NCI-H524 (cell line): ENCODE measurements at places on chromosomes 11 and 22.

DNA sequence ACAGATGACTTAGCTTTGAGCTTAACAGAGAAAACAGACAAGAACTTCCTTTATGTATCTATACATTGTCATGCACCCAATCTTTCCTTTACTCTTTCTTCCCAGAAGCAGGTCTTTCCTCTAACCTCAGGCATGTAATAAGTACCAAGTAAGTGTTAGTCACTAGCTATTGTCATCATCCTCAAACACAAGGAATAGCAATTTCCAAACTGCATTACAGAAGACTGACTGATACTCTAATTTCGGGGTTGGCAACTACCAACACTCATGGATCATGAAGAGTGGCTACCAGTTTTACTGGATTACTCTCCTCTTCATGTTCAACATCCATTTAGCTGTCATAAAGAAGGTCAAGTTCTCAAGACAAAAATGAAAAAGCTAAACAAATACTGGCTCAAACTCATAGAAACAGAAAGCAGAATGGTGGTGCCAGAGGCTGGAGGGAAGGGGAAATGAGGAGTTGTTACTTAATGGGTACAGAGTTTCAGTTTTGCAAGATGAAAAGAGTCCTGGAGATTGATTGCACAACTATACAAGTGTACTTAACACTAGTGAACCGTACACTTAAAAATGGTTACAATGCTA, 111.6 kb downstream of the SIK3 start:
- no peak for DNase-seq

- DNase-seq: no peak
Observed at GRCh38 chr11:71263386-71263785, 11.0 kb upstream of the SHANK2 start.

DNA sequence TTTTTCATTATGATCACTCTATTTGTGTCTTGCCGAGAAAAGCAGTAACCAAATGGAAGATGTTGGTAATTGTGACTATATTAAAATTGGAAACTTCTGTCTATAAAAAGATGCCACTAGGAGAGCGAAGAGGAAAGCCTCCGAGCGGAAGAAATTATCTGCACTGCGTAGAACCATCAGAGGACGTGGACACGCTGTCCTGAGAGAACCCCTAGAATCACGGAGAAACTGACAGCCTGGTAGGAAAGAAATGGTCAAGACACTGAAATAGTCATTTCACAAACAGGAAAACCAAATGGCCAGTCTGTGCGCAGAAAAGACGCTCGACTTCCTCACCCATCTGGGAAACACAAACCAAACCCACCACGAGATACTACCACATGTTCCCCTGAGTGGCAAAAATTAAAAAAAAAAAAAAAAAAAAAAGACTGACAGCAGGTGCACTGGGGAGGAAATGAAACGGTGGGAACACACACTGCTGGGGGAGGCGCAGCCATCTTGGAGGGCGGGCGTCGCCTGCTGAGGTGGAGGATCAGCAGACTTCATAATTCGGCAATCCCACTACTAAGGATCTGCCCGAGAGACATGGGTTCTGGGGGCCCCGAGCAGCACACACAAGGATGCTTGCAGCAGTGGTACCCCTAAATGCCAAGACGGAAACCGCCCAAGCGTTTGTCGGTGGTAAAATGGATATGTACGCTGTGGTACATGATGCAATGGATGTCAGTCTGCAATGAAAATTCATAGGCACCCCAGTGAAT, 21.3 kb downstream of the IFITM10 start:
- DNase-seq: no peak

GRCh38 chr22:27850000-27850521, 48.5 kb upstream of the MN1 start:
- no peak for DNase-seq

GRCh38 chr22:25051983-25052710, 99.6 kb downstream of the KIAA1671 start:
- no peak for DNase-seq
